ENCODE measurements at places on chromosomes 2 and 18.

GRCh38 chr18:80105369-80106167 lies 3.5 kb upstream of the ADNP2 start:
- no peak for DNase-seq

DNA sequence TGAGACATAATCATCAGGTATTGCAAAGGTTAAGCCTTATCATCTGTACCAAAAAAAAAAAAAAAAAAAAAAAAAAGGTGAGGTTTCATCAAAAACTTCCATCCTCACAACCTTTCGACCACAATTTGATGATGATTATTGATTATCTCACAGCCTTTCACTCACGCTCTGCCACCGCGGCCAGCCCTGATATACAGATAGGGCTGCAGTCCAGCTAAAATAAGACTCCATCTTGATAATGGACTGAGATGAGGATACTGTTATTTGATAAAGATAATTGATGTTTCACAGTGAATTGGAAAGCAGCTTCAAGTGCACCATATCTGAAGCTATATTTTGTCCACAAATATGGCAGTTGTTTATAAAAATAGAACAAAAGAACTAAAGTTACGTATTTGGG lies 159.7 kb upstream of the BOD1L2 start:
- no peak for DNase-seq

GRCh38 chr2:138718405-138718804 lies 61.8 kb downstream of the NXPH2 start:
- no peak for DNase-seq

DNA sequence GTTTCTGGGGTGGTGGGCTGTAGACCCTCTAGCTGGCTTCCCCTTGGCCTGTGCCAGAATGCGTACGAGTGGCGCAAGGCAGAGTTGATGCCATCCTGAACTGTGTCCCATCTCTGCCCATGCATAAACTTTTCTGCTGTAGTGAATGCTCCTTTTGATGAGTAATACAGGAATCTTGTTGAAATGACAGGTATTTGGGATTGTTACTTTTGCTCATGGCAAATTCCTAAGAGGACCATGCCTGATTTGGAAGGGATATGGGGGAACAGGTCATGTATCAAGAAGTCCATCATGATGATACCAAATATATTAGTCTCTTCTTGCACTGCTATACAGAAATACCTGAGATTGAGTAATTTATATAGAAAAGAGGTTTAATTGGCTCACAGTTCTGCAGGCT lies 648.0 kb downstream of the SLC4A3 start:
- no peak for DNase-seq

- DNase-seq: no peak
Observed at GRCh38 chr18:59735269-59735860, 38.1 kb upstream of the CCBE1 start.

DNA sequence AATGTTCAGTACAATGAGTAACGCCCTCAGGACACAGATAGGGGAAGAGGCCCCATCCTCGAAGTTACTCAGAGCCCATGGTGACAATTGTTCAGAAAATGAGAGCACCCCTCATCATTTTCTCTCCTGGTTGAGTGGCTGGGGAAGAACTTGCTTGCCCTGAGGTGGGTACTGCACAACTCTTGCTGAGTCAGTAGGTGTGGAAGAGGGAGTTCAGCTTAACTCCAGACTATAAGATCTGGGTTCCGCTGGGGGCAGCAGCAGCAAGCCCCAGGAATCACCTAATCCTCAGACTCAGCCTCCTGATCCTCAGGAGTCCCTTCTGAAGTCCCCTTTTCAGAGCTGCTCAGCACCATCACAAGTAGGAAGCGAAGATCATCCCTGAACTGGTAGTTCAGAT lies 123.7 kb downstream of the PIEZO2 start:
- DNase-seq: no peak

DNA sequence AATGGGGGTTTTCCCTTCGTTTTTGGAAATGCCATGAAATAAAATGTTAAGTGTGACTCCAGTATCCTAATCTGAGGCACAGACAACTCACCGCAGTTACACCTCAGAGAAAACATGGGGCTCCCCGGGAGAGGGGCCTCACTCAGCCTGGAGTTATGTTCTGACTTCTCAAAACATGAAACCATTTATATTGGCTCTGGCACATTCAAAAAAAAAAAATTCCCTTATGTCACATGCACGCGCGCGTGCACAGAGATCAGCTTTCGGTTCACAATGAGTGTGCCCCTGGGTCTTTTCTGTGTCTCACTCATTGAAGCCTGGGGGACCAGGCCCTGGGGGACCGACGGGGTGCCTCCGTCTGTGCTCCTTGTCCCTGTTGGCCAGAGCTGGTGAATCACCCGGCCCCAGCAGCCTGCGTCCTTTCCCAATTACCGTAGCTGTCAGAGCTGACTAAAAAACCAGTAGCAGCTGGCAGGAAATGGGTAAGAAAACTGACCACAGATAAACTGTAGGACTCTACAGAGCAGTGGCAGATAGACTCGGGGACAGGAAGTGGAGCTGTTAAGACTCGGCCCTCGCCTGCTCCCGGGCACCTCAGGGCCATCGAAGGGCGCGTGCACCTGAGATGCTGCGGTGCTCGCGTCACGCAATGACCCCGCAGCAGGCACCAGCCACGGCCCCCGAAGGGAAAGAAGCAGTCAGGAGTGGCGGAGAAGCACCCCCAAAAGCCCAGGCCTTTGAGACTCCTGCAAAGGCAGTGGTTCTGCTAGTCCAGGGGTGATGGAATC lies 138.3 kb upstream of the ID2 start:
- no peak for DNase-seq

- DNase-seq: no peak
Observed at GRCh38 chr2:160292225-160292624, 92.2 kb upstream of the ITGB6 start.

GRCh38 chr2:150495001-150495400 lies 7.5 kb upstream of the RND3 start:
- no peak for DNase-seq

- no peak for DNase-seq
Observed at GRCh38 chr18:77057006-77057395, 75.6 kb downstream of the MBP start.

- no peak for DNase-seq
Observed at GRCh38 chr18:2606335-2606734, 35.0 kb downstream of the NDC80 start.

Measured in activated CD8-positive, alpha-beta memory T cell treated with anti-CD3 and anti-CD28 coated beads for 4 hours (primary cell).